ENCODE measurements at places on chromosomes 3 and 15.

GRCh38 chr3:161347726-161348125 is 23.6 kb downstream of the SPTSSB start:
- DNase-seq, result no peak

- no peak for DNase-seq
These were observed 32.9 kb upstream of the RFTN1 start for GRCh38 chr3:16546186-16547010.

- no peak for DNase-seq
These were observed 13.8 kb downstream of the RPL39L start for GRCh38 chr3:187125319-187126031.

DNA sequence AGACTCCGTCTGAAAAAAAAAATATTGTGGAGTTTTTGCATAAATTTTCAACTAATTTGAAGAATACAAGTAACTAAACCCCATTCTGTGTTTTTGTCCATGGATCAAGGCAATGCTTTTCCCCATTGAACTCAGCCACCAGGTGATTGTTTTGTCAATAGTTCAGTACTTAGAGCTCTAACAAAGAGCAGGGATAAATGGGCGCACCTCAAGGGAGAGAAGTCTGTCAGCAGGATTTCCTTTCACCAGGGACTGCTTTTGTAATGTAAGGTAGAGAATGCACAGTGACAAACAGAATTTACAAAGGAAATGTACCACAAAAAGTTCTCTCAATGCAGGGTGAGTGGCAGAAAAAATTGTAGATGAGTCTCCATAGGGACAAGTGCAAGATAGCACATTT is 10.8 kb upstream of the ATP13A5 start:
- DNase-seq, result no peak

- DNase-seq, result no peak
These were observed 17.7 kb upstream of the SNRK start for GRCh38 chr3:43268636-43269035.

- no peak for DNase-seq
These were observed 23.7 kb downstream of the PRR23E start for GRCh38 chr3:127216415-127217261.

DNA sequence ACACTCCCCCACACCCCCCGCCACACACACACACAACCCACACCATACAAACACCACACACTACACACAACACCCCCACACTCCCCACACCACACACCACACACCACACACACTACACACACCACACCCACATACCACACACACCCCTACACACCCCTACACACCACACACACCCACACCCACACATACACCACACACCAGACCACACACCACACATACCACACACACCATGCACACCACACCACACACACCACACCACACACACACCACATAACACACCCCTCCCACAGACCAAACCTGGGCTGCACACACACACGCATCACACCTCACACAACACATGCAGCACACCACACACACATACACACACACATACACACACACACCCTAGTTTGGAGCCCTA is 1.8 kb upstream of the RASGRF1 start:
- DNase-seq, result no peak

Measured in GF-D8 (cell line).